DMS79 (cell line): ENCODE measurements at places on chromosomes 5 and 9.
A peak's percentile ranks its signal among the peaks of the same experiment; 100 is the strongest.

GRCh38 chr5:16559702-16560101 lies 57.1 kb downstream of the RETREG1 start:
- no peak for DNase-seq

GRCh38 chr5:177111720-177112394 lies 21.7 kb upstream of the NSD1 start:
- DNase-seq, result no peak

GRCh38 chr5:97936231-97936630 lies 753.2 kb upstream of the RIOK2 start:
- no peak for DNase-seq

DNA sequence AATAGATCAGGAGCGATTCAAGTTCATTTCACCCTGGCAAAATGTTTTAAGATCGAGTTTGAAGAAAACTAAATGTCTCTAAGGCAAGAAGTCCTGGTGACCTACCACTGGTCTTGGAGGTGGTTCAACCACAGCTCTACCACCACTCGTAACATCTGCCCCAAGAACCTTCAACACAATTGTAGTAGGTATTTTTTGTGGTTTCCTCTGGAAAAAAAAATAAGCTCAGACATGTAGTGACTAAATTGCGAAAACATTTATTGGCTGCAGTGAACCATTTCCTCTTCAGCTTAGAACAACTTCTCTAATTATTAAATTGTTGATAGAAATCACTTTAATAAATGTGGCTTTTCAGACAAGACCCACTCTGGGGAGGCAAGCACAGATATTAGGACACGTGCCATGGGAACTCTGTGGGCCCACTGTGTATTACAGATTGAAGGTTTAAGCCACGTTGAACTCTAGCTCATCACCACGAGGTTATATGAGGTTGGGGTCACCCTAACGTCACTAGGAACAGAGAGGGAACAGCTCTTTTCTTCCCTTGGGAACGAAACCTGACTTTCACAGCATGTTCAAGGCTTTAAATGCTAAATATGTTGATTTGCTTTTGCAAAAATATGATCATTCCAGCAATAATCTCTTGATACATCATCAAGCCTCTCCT lies 142.9 kb downstream of the HSD17B3 start:
- no peak for DNase-seq

GRCh38 chr5:37054391-37054790 lies 177.8 kb downstream of the NIPBL start:
- no peak for DNase-seq

DNA sequence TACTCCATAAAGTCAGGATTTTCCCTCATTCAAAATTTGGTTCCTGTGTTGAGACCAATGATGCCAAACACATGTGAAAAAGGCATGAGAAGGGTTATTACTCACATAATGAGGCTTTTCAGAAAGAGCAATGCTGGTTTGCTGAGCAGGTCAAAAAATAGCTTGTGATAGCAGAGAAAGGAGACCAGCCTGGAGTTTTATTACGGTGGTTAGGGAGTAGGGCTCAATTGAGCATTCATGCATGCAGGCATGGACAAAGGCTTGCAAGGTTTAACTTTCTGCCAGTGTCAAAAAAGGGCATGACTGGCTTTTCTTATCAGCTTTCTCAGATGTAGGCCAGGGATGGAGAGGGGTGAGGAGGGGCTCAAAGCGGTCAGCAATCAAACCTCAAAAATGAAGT lies 628.3 kb downstream of the DNAH5 start:
- DNase-seq, result no peak

DNA sequence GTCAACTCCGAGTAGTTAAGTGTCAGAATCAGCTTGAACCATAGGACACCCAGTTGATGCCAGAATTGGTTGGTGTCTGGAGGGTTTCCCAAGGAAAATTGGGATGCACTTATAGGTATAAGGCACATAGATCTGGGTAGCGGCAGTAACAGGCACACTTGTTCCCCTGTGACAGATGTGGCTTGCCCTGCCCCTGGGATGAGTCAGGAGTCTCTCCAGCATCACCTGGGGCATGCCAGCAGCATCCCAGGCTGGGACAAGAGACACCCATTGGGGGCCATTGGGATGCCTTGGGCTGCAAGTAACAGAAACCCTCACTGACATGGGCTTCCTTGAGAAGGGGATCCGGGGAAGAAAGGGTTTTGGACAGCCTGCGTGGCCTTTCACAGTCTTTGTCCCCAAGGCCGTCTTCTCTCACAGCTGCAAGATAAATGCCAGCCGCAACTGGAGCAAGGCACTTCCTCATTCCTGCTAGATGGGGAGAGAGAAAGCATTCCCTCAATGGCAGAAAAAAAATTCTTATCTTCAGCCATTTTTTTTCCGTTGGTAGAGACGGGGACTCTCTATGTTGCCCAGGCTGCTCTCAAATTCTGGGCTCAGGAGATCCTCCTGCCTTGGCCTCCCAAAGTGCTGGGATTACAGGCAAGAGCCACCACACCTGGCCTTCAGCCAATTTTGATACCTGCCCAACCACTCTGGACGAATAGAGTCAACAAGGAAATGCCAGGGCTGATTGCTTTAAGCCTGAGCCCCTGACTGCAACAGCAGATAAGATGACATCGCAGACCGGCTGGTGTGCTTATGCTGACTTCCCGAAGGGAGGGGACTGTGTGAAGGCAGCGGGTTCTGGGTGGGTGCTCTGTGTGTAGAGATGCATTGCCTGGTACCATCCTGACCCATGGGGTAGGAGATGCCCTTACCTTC lies 13.3 kb upstream of the RNF130 start:
- peak; percentile 45 for DNase-seq

DNA sequence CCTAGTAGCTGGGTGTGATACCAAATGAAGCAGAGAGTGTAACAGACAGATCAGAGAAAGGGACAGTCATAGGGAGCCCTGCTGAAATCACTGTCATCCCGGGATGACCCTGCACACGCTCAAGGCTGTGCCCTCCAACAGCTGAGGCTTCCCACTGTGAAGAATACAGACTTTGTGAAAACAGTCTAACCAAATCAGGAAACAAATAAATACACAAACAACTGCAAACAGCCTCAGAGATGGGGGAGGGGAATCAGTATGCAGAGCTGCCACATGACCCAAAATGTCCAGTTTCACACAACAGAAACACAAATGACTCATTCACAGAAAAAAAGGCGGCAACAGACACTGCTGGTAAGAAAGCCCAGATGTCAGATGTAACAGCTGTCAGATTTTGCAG lies 101.9 kb downstream of the ADAMTS2 start:
- DNase-seq, result no peak

DNA sequence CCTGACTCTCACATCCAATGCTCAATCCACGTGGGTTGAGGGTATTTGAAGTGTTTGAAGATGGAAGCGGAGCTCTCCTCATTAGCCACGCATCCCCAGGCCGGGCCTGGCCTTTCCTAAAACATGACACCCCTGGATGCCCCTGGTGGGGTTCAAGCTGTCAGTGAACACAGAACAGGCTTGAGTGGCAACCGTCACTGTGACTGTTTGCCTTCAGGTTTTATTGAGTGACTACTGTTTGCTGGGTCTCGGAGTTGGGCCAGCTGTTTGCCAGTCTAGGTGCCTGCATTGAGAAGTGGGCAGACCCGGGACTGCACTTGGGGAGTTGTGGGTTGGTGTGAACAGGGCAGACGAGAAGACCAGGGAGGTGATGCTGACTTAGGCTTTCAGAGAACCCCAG lies 7.8 kb upstream of the OLFM1 start:
- no peak for DNase-seq

DNA sequence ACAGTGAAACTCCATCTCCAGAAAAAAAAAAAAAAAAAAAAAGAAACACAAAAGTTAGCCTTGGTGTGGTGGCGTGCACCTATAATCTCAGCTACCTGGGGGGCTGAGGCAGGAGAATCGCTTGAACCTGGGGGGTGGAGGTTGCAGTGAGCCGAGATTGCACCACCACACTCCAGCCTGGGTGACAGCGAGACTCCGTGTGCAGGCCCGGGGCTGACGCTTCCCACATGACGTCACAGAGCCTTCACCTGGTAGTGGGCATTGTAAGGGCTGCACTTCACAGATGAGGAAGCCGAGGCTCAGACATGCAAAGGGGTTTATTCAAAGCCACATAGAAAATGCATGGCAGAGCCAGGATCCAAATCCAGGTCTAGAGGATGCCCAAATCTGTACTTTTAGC lies 114.2 kb downstream of the GAPVD1 start:
- DNase-seq, result no peak

DNA sequence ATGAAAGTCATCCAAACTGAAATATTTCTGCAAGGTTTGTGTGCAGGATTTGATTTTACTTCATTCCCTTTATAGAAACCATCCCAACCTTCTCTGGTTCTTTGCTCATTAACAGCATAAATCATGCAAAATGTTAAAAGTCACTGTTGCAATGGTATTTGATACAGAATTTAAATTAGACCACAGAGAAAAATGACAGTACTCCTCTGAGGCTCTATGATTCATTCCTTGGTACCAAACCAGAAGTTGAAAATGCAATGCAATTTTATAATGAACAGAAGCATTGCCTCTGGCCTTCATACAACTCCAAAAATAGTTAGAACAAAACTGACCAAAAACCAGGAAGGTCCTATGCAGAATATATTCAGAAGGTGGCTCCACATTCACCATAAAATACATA lies 607.1 kb downstream of the TLE1 start:
- DNase-seq, result no peak

DNA sequence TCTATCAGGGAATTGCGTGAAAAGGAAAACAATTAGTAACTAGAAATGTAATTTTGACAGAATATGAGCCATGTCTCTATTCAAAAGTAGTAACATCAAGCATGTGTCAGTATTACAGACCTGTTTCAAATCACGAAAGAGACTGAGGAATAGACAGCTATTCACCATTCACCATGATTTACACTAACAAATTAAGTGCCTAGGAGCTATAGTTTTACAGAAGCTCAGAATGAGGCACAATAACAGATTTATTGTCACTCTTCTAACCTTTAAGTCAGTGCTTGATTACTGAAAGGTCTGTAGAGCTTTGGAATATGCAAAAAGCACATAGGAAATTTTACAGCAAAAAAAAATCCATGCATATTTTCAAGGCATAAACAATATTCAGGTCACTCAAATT lies 208.2 kb downstream of the SLCO4C1 start:
- DNase-seq, result no peak

- no peak for DNase-seq
These were observed at the start of gene CDHR2 for GRCh38 chr5:176548967-176549444. CDHR2 (plus strand) TSS chr5:176549342; CDS start chr5:176565353, 16,011 bp downstream.

GRCh38 chr9:100540327-100540726 lies 37.6 kb upstream of the CAVIN4 start:
- no peak for DNase-seq

DNA sequence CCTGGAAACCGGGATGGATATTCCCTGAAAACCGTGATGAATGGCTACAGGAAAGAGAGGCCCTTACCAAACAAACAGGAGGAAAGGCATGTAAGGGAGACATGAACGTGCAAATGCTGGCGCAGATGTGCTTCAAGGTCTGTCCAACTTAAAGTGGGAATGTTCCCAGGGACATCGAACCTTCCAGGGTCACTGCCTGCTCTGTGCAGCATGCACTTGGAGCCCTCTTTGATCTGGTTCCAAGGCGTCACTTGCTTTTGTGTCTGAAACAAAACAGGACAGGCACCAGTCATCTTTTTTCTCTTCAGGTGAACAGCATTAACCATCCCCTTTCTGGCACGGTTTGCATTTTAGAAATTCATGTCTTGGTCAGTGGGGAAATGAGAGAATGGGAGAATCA lies 479.4 kb downstream of the RASEF start:
- no peak for DNase-seq

- no peak for DNase-seq
These were observed 106.3 kb downstream of the C9orf152 start for GRCh38 chr9:110101531-110102161.

DNA sequence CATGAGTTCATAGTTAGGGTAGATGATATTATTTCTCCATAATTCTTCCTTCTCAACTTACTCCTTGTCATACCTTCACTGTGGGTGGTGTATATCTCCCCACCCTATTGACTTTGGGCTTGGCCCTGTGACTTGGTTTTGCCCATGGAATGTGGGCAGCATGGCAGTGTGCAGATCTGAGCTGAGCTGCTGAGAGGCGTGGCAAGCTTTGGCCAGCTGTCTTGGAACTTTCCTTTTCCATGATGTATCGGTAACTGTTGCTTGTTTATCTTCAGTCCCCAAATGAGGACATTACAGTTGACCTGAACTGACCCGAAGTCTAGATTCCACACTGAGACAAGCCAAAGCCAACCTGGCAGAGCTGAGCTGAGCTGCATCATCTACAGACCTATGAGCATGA lies 70.4 kb downstream of the RALGPS1 start:
- DNase-seq, result no peak

DNA sequence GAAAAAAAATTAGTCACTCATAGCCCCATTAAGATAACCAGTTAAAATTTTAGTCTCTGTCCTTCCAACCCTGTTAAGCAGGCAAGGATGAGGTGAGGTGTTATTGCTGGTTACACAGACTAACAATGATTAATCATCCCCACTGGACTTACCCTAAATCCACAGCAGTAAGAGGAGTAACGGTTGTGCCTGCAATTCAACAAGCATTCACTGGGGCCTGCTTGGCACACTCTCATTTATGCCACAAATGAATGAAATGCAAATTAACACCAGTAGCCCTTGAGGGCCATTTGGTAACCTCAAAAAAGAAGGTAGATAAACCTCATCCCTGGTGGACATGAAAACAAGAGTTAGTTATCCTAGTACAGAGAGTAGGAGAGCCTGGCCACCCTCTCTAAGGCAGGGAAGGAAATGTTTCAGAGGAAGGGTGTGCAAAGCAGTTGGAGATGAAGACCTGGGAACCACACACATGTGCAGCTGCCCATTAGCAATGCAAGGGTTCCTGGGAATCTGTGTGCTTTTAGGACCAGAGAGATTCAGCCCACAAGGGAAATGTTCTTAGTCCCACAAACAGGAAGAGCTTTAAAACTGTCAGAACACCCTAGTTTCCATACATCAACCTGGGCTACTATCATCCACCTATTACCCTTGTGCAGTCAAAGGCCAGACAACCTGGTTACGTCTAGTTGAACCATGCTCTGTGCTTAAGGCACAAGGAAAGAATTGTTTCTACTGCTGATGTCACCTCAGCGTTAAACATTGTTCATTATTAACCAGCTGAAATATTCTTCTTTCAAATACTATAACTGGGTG lies 7.7 kb downstream of the LHFPL2 start:
- DNase-seq, result no peak

DNA sequence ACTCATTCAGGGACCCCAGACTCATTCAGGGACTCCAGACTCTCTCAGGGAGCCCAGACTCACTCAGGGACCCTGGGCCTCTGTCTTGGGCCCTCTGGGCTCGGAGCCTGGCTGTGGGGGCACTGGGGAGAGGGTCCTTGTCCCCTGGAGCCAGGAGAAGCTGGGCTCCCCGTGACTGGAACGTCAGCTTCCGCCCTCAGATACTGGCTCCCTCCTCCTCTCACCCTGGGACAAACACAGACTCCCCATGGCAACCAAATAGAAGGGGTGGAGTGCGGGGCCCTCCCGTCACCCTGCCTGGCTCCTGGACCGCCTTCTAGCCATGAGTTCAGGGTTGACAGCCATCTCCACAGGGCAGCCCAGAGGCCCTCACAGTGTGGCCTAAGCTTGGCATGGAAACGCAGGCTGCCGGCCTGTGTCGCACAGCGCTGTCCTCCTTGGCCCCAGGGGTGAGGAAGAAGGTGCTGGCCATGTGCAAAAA lies 27.6 kb downstream of the ZDHHC11B start:
- no peak for DNase-seq
